RPMI7951 (cell line): ENCODE measurements at places on chromosomes 3 and 15. TPM values are rescaled to one million over a fixed set of nuclear protein-coding genes. Genes with fewer than 3 reads are reported as not detected.

The GRK7 gene
- total RNA-seq: 0.10 TPM in 1 of 2 replicates, not detected in the other

The ATP10A gene
- not detected in 2 replicates for total RNA-seq

The C3orf80 gene
- 0.48 and 0.49 TPM in 2 replicates for total RNA-seq

The TTBK2 gene
- 8.9 and 14.6 TPM in 2 replicates for total RNA-seq

The CHDH gene
- not detected in 2 replicates for total RNA-seq

The GPR62 gene
- total RNA-seq: not detected in 2 replicates

The WNT5A gene
- 193 and 213 TPM in 2 replicates for total RNA-seq

The GOLGA8H gene
- not detected in 2 replicates for total RNA-seq

The SHC4 gene
- 1.2 and 1.9 TPM in 2 replicates for total RNA-seq
